AG09319 (cell line): ENCODE measurements at places on chromosomes 7 and 10.
A peak's percentile ranks its signal among the peaks of the same experiment; 100 is the strongest.

DNA sequence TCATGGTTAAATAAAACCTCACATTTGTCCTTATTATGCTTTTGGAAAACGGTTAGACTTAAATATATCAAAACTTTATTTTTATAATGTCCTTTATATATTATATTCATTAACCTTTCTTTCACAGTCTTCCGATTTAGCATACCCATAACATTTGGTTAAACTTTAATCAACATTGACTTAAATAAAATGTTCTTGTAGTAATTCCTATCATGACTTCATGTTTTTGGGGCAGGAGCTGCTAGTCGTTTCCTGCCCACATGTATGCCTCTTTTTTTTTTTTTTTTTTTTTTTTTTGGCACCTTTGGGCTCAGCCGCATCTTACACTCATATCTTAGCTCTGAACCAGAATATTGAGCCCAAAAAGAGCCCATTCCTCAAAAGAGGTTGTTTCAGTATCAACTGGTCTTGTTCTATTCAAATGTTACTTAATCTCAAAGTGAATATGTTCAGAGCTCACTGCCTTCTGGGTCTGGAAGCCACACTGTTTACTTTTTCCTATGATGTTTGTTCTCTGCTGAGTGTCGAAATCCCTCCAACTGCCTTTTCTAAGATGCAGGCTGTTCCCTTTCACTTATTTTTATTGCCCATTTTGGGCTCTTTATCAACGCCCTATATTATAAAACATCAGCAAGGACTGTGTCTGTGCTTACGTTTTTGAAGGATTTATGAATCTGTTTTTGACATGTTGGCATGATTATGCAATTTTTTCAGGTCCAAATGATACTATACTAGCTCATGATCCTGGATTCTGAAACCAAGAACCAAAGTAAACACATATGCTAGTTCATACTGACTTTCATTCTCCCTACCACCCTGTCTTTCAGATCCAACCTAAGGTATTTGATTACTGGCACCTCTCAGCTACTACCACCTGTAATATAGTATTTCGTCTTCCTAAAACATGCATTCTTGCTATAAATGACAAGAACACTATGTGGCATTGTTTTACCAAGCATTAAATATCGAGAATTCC is 914.4 kb downstream of the PCDH15 start:
- no peak for DNase-seq

DNA sequence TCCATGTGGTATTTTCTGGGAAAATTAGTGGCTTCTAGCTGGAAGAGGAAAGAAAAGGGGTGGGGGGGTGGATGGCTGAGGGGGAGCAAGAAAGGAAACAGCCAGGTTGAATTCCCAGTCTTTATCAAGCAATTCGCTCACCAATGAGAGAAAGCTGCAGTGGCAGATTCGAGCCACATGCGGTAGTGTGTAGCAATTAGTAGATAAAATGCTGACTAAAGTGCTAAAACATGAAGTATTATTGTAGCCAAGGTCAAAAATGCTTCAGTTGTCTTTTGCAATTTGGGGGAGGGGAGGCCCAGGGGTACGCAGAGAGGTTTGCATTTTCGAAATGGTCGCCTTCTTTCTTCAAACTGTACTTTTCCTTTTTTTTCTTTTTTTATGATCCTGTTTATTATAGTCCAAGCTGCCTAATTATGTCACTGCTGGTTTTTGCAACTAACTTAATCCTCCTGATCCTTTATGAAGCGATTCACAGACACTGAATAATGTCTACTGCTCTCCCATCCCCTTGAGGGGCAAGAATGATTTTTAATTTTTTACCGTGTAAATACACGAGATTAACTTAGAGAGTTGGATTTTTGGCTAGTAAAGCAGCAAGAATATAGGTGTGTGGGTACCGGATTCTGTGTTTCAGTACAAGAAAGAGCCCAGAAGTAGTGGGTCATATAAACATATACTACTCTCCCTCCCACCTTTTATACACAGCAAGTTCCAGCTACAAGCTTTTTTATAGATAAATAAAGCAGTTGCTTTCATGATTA is 3.6 kb upstream of the ARID5B start:
- DNase-seq: no peak

DNA sequence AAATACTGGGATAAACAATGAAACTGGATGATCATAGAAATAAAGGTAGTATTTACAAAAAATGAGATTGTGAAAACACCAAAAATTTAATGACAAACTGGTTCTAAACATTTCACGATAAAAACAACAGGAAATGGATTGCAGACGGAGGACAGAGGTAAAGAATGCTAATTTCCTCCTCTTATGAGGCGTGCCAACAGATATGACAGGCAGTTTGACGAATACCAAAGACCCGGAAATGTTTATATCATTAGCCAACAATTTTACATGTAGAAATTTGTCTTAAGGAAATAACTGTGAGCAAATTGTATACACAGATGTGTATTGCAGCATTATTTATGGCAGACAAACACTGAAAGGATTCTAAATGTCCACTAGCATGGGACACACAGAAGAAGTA is 162.0 kb upstream of the MGMT start:
- no peak for DNase-seq

DNA sequence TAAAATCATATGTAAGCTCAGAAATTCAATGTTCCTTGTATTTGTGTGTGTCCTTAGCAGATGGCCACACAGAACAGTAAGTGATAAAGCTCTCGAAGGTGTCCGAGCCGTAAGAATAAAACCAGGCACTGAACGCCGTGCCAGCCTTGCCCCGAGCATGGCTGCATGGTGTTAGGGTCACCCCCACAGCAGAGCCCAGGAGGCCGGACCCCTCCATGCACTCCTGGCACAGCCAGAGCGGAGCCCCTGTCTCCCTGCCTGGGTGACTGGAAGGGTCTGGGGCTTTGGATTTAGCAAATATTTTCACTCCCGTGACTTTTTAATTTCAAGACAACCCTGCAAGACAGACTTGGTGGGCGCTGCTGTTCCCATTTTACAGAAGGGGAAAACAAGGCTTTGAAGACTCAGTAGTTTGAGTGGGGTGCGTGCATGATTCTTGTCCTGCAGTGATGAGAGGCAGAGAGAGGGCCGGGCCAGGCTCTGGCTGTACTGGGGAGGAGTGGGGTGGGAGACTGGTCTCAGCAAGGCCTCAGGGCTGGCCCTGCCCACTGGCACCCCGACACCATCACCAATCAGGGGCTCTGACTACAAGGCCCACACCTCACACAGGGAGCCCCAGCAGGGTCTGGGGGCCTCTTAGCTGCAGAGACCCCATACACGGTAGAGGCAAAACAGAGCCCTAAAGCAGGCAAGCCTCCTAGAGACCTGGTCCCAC is 39.4 kb downstream of the VIPR2 start:
- no peak for DNase-seq

DNA sequence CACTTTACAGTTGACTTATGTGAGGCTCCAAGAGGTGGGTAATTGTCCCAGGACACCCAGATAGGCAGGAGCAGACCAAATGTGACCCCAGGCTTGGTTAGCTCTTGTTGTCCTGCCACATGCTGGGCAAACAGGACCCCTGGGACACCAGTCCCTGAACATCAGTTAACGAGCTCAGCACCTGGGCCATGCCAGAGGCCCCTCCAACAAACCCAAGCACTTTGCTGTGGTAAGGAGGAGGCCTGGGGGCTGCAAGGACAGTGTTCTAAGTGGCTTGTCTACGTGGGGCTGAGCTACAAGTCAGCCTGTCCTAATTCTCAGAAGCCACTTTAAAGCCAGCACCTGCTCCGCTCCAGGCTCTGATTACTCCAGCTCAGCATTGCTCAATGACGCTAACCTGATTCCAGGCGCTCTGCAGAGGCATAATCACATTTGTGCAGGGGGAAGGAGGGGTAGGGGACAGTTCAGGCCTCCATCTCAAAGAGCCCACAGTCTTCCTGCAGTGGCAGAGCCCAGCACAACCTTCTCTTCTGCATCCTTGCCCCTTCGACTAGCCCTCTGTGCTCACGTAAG is 57.2 kb downstream of the DDC start:
- no peak for DNase-seq

DNA sequence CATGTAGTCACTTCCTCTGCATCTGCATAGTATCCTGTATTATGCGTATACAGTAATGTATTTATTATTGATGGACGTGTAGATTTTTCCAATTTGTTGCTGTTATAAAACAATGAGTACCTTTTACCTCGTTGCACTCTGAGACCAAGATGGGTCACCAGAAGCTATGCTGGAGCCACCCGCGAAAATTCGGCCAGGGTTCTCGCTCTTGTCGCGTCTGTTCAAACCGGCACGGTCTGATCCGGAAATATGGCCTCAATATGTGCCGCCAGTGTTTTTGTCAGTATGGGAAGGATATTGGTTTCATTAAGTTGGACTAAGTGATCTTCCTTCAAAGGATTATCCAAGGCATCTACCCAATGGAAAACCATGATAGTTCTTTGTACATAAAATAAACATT is 1.0 kb downstream of the PSMC2 start:
- DNase-seq: no peak

GRCh38 chr7:82360591-82361368 is 82.8 kb downstream of the CACNA2D1 start:
- DNase-seq: no peak

DNA sequence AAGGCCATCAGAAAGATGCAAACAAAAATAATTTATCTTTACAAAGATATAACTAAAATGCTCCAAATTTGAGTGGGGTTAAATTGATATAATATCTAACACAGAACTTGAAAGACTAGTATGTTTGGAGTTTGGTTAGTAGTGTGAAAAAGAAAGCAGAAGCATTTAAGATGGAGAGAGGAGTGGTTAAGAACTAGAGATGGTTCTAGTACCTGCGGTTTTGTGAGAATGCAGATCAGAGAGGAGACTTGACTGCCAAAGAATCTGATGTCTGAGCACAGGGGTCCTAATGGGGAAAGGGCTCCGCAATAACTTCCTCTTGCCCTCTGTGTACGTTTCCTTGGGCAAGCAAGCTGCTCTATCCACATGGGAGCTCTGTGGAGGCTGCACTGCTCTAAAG is 506.8 kb upstream of the COBL start:
- DNase-seq: no peak

GRCh38 chr7:43584195-43584586 is 1.3 kb downstream of the STK17A start:
- DNase-seq: peak; percentile 52

- no peak for DNase-seq
Measured at GRCh38 chr7:38558761-38559345, 72.3 kb downstream of the AMPH start.

DNA sequence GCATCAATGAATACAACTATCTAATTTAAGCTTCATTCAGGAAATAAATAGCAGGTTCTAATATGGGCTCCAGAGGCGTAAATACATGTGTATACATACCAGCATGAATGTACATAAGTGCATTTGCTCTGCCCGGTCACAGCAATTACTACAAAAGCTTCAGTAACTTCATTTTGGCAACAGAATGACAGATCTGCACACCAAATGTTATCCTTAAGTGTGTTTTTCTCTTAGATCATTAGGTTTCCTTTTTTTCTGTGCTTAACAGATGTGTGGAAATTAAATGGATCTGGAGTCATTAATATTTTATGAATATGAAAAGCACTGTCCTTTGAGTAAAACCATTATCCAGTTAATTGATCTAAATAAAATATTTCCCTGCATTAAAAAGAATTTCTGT is 159.0 kb upstream of the MEOX2 start:
- DNase-seq: no peak

DNA sequence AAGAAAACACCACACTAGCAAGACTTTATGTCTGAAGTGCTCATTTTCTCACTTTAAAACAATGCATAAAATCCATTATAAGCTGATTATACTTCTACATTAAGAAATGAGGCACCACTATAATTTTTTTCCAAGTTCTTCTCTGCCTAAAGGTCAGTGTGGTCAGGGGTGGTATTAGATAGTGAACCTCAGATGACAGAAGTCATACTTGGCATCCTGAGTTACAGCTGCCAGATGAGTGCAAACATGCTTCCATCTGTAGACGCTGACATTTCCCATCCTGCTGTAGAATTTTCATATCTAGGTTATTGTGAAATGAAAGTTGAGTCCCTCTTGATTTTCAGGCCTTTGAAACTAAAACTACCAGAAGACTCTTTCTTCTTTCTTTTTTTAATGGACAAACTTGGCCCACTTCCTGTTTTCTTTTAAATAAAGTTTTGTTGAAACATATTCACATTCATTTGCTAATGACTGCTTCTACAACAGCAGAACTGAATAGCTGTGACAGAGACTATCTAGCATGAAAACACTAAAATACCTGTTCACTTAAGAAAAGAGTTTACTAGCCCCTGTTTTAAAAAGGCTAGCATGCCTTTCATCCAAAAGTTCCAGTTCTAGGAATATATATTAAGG is 900.8 kb downstream of the XPNPEP1 start:
- DNase-seq: no peak
